SK-N-SH (cell line): ENCODE measurements at places on chromosomes 6 and 20.
A peak's percentile ranks its signal among the peaks of the same experiment; 100 is the strongest.

DNA sequence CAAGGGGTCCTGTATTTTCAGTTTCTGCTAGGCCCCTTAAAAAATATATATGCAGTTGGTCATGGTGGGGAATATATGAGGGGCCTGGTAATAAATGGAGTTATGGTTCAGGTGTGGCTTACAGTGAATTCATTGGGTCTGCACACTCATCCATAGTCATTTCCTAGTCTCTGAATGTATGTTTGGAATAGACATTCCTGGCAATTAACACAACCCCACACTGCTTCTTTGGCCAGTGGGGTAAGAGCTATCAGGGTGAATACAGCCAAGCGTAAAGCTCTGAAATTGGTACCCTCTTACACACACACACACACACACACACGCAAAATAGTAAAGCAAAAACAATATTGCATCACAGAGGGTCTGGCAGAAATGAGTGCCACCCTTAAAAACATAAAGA lies 56.5 kb downstream of the QRSL1 start:
- no peak for DNase-seq

- no peak for DNase-seq
These were observed 170.7 kb upstream of the PREP start for GRCh38 chr6:105573556-105573955.

GRCh38 chr6:71082033-71082650 lies 125.3 kb upstream of the B3GAT2 start:
- DNase-seq, result no peak

DNA sequence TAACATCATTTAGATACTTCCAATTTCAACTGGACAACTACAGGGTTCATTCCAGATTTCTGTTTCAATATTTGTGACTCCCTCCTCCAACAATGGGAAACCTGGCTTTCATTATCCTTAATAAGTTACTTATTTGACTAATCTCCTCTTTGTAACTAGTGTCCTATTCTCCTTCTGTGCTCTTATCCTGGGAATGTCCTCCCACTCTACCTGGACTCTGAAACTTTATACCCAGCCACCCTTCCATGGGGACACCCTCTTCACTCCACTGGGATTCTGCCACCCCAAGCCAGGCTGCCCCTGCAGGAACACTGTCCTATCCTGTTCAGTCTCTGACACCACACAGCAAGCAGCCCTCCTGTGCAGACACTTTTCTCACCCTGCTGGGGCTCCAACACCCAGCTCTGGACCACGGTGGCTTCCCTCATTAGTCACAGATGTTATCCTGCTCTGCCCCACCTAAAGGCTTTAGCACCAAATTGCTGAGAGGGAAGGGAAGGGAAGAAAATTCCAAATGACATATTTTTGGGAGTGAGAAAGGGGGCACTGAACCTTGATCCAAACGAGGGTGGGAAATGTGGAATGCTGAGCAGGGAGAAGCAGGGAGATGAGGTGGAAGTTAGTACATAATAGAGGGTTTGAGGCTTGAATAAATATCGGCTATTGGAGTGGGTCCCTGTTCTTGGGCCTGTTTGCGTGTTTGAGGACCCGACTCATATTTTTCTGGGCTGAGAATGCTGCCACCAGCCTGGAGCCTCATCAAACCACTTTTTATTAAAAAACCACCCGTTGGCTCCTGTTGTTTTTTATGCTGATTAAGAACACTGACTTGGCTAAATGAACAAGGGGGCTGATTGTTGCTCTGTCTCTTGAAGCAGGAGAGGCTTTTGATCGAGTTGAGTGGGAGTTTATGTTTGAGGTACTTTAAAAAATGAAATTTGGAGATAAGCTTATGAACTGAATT lies 54.0 kb upstream of the AKIRIN2 start:
- no peak for DNase-seq

GRCh38 chr6:101294676-101295075 lies 98.8 kb upstream of the GRIK2 start:
- no peak for DNase-seq

GRCh38 chr6:45661661-45662060 lies 283.9 kb upstream of the SUPT3H start:
- DNase-seq, result no peak

DNA sequence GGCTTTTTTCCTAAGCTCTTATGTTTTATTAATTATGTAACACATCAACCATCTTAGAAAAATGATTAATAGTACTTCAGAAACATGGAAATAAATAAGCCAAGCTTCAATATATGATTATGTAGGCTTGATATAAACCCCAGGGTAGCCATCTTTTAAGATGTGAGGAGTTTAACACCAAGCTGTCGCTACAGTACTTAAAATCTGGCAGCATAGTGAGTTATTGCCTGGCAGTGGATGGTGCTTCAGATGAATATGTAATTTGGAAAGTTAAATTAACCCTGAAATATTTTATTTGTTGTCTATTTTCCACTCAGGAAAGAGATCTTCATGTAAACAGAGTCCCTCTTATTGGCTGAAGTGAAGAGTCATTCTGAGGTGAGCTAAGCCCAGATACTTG lies 339.0 kb upstream of the ZFP64 start:
- DNase-seq, result no peak

GRCh38 chr6:134813146-134813545 lies 136.8 kb downstream of the ALDH8A1 start:
- no peak for DNase-seq

GRCh38 chr20:59448851-59449444 lies 148.5 kb downstream of the EDN3 start:
- DNase-seq, result no peak

- DNase-seq, result no peak
These were observed 132.8 kb downstream of the DOK5 start for GRCh38 chr20:54608039-54608745.

- no peak for DNase-seq
These were observed 16.6 kb downstream of the SYNDIG1 start for GRCh38 chr20:24485981-24486380.

- DNase-seq, result no peak
These were observed 243.8 kb upstream of the IRAK1BP1 start for GRCh38 chr6:78623554-78623953.

DNA sequence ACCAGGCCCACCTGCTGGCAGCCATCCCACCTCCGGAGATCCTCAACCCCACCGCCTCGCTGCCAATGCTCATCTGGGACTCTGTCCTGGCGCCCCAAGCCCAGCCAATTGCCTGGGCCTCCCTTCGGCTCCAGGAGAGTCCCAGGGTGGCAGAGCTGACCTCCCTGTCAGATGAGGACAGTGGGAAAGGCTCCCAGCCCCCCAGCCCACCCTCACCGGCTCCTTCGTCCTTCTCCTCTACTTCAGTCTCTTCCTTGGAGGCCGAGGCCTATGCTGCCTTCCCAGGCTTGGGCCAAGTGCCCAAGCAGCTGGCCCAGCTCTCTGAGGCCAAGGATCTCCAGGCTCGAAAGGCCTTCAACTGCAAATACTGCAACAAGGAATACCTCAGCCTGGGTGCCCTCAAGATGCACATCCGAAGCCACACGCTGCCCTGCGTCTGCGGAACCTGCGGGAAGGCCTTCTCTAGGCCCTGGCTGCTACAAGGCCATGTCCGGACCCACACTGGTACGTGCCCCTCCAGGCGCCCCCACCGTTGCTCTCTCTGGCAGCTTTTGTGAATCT lies 1.1 kb downstream of the SNAI1 start:
- DNase-seq, result peak; percentile 61

DNA sequence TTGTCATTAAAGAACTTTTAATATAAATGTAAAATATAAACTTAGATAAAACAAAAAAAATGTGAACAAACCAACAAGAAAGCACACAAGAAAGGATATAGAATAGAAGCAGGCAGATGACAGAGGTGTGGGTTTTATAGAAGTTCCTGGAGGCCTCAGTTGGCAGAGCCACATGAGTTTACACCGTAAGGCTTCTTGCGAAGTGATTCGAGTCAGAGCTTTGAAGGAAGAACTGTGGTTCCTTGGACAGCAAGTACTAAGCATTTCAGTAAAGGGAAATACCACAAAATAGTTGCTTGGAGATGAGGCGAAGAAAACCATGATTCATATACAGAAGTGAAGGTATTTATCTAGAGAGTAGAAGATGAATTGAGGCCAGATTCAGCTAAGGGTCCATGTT lies 207.9 kb upstream of the EYA4 start:
- DNase-seq, result no peak

- DNase-seq, result no peak
These were observed 37.5 kb upstream of the KLHL31 start for GRCh38 chr6:53703047-53703446.

GRCh38 chr6:163926642-163927041 lies 512.1 kb downstream of the QKI start:
- DNase-seq, result no peak

DNA sequence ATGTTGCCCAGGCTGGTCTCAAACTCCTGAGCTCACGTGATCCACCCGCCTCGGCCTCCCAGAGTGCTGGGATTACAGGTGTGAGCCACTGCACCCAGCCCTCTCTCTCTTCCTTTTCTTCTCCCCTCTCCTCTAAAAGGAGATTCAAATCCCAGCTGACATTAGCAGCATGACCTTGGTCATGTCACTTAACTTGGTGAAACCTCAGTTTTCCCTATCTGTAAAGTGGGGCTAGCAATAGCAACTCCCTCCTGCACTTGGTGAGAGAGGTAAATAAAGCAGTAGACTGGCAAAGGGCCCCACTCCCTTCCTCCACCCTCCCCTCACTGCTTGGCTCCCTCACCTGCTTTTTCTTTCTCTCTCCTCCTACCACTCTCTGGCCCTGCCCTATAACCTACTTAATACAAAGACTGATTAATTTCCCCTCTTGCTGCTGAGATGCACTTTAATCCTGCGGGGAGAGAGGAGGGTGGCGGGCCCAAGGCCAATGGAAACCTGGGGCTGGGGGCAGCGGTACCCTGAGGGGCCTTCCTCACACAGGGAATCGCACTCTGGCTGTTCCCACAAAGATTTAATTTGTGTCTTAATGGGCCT lies 54.2 kb upstream of the ZFAND3 start:
- peak; percentile 67 for DNase-seq

DNA sequence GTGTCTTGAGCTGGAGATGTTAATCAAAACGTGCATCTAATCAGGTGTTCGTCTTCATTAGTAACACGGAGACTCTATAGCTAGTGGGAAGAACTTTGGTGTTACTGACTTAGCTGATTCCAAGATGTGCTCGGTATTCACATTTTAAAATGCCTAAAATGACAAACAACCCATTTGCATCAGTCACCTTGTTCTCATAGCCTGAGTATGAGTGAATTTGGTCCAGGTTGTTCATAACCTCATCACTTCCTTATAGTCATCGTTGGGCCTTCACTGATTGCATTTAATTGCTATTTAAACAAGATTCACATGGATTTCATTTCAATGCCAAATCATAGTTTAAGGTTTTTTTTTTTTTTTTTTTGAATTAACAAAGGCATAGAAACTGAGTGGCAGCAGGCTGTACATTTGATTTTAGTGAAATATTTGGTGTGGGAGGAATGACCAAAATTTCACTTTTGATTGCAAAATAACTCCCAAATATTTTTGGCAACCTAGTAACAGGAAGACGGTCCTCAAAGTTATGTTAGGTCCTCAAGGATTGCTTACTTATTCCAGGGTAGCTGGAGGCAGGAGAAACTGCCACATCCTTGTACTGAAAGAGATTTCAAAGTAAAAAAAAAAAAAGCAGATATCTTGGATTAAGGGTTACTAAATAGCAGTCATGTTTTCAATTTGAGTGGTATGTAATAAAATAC lies 104.7 kb downstream of the JARID2 start:
- no peak for DNase-seq

- DNase-seq, result no peak
These were observed 266.7 kb upstream of the FOXQ1 start for GRCh38 chr6:1045239-1045638.

DNA sequence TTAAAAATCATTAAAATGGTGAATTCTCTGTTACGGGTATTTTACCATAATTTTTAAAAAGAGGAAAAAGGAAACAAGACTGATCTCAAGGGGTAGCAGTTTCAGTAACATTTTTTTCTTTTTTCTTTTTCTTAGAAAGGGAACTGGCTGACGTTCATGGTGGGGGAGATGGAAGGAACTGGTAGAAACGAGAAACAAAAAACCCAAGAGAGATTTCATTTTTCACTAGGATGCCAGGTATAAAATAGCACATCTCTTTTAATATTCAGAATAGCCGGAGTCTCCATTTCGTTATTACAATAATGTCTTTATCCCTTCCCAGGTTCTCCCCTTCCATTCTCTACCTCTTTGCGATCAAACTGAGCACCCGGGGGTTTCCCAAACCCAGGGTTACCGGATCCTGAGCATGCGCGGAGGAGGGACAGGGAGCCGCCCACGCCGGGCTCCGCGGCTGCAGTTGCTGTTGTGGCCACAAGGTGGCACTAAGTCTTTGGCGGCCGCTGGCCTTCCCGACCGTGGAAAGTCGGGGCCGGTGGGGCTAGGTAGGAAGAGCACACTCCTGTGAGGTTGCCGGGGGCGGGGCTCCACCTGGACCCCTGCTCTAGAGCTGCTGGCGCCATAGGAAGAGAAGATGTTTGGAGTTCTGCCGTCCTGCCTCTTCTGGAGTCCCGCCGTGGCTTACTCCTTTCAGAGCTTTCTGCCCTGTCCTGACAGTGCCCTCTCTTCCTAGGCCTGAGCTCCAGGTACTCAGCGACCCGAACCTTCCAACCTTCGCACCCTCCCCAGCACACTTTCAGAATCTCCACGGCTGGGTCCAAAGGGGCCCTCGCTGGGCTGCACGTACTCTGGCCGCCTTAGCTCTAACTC lies 146.8 kb downstream of the SH3BGRL2 start:
- DNase-seq, result peak; percentile 92

GRCh38 chr6:127946388-127946787 lies 45.5 kb upstream of the THEMIS start:
- DNase-seq, result no peak

DNA sequence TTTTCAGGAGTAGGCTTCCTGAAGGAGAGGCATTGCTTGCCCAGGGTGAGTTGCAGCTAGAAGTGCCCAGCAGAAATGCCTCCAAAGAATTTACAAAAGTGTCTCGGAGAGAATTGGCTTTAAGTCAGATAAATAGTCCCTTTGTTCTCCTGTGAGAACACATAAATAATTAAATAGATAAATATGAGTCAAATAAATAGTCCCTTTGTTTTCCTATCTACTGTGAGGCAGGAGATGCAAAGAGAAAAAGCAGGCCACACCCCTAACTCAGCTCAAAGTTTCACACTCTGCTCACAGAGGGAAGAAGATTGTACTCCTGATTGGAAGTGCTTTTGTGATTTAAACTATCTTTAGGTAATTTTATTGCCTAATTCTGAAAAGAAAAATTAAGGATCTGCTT lies 180.7 kb upstream of the PRSS16 start:
- DNase-seq, result no peak

- DNase-seq, result no peak
These were observed 244.9 kb downstream of the DHX35 start for GRCh38 chr20:39206899-39207564.

GRCh38 chr6:147106759-147107401 lies 97.3 kb upstream of the STXBP5 start:
- DNase-seq, result no peak

- no peak for DNase-seq
These were observed 200.9 kb downstream of the DLL1 start for GRCh38 chr6:170089963-170090362.

- DNase-seq, result peak; percentile 55
These were observed 637 bp downstream of the MYLK4 start for GRCh38 chr6:2749969-2750600.

DNA sequence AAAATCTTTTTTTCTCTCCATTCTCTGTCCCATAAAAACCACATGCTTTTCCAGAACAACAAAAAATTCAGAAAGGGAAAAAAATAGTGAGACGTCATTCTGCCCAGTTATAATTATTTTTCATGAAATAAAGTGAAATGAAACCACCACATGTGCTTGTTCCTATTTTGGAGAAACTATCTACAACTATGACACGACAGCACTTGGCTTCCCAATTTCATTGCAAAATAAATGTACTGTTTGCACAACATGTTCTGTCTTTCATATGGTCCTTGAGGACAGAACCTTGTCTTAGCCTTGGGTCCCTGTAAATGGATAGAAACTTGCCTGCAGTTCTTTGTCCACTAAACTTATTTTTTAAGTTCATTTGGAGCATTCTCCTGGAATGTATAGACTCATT lies 5.6 kb upstream of the MAN1A1 start:
- no peak for DNase-seq
